ENCODE measurements at places on chromosomes 7 and 10.

DNA sequence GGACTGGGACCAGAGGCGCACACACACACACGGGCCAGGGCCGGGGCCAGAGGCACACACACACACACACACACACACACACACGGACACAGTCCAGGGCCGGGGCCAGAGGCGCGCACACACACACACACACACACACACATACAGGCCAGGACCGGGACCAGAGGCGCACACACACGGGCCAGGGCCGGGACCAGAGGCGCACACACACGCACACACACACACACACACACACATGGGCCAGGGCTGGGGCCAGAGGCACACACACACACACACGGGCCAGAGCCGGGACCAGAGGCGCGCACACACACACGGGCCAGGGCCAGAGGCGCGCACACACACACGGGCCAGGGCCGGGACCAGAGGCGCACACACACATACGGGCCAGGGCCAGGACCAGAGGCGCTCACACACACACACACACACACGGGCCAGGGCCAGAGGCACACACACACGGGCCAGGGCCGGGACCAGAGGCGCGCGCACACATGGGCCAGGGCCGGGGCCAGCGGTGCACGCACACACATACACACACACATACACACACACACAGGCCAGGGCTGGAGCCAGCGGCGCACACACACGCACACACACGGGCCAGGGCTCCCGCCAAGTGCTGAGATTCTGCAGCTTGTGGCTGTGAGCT is 268.8 kb downstream of the ELFN1 start:
- no peak for DNase-seq

DNA sequence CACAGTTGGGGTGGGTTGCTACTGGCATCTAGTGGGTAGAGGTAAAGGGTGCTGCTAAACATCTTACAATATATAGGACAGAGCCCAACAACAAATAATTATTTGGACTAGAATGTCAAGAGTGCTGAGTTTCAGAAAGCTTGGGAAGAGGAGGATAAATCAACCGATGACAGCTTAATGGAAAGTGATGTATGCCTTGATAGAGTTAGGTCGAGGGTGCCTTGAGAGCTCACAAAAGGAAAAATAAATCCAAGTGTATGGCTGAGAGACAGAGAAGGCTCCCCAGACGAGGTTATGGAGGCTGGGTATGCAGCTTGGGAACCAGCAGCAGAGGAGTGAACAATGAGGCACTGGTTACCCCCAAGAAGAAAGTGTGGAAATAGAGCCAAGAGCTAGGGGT is 211.1 kb downstream of the HDAC9 start:
- no peak for DNase-seq

DNA sequence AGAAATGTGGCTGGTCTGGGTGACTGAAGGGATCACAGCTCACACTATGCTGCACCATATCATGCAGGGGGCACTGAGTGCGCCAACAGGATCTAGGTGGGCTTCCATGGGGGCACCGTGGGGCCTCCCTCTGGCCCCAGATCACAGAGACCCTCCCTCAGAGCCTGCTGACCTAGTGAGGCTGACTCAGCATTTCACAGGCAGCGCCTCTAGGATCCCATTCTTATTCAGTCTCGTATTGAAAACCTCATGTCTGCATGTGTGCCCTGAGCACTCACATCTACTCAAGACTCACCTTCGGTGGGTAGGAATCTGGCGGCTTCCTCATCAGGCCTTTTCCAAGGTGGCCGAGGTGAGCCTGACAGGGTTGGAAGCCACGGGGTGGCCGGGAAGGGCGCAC is 141.6 kb downstream of the FANK1 start:
- no peak for DNase-seq

DNA sequence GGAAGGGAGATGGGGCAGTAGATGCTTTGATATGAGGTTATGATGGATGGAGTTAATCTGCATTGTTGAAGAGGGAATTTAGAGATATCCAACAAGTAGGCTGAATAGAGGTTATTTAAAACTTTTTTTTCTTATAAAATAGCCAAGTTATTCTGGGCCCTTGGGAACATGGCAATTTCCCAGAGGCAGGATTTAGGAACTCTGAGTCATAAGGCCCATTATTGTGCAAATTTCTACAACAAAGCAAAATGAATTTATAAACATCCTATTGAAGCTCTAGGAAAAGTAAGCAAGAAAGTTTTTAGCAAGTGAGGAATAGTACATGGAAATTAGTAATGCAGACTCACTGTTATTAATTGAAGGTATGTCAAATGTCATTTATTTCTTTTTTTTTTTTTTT is 160.9 kb upstream of the NPY start:
- no peak for DNase-seq

DNA sequence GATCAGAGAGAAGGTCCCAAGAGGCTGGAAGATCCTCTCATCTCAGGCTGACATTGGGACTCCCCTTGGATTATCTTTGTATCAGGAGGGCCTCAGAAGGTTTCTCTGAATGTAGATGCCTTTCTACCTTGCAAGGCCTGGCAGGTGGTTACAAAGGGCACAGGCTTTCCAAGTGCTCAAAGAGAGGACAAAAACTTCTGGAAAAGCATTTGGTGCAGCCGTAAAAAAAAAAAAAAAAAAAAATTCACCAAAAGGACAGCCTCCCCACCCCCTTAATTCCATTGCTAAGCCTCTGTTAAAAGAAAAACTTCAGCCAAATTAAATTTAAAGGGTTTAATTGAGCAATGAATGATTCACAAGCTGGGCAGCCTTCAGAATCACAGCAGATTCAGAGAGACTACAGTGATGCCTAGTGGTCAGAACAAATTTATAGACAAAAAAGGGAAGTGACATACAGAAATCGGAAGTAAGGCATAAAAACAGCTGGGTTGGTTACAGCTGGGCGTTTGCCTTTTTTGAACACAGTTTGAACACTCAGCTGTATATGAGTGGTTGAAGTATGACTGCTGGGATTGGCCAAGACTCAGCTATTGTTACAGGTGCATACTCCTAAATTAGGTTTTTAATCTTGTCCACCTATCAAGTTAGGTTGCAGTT is 42.5 kb upstream of the LRGUK start:
- DNase-seq = no peak
